ENCODE measurements at places on chromosomes 2 and 18. TPM values are rescaled to one million over a fixed set of nuclear protein-coding genes. Genes with fewer than 3 reads are reported as not detected.

Gene SLC9A4
- polyA plus RNA-seq: not detected

Gene CD226
- polyA plus RNA-seq: 39.2 TPM

Gene EN1
- polyA plus RNA-seq: not detected

- no peak overlapping the region for H3K4me3 ChIP-seq
- DNase-seq: no peak
- H3K27ac ChIP-seq: no peak overlapping the region
- no peaks in the 10 kb centered on the region for H3K36me3 ChIP-seq
- H3K27me3 ChIP-seq: peaks cover 5% of the 10 kb centered on the region
These were observed 2.9 kb upstream of the EML6 start for GRCh38 chr2:54720563-54720962.

- H3K4me3 ChIP-seq: no peak overlapping the region
- no peak overlapping the region for H3K27ac ChIP-seq
- H3K36me3 ChIP-seq: no peaks in the 10 kb centered on the region
- H3K27me3 ChIP-seq: no peaks in the 10 kb centered on the region
- DNase-seq: no peak
These were observed 72.9 kb downstream of the DCDC2C start for GRCh38 chr2:3776311-3776710.

GRCh38 chr18:45997700-45998151, 30.6 kb upstream of the EPG5 start:
- H3K4me3 ChIP-seq: peak overlapping the region; percentile 44
- no peak overlapping the region for H3K27ac ChIP-seq
- no peaks in the 10 kb centered on the region for H3K27me3 ChIP-seq
- no peak for DNase-seq
- peaks cover 38% of the 10 kb centered on the region for H3K4me1 ChIP-seq
- no peaks in the 10 kb centered on the region for H3K36me3 ChIP-seq

GRCh38 chr2:31080361-31080760, 57.9 kb downstream of the GALNT14 start:
- no peak overlapping the region for H3K4me3 ChIP-seq
- no peaks in the 10 kb centered on the region for H3K36me3 ChIP-seq
- H3K27me3 ChIP-seq: no peaks in the 10 kb centered on the region
- H3K4me1 ChIP-seq: no peaks in the 10 kb centered on the region
- DNase-seq: no peak

- no peak overlapping the region for H3K4me3 ChIP-seq
- no peaks in the 10 kb centered on the region for H3K4me1 ChIP-seq
- H3K27ac ChIP-seq: no peak overlapping the region
- DNase-seq: no peak
- no peaks in the 10 kb centered on the region for H3K27me3 ChIP-seq
These were observed 256.1 kb downstream of the LTBP1 start for GRCh38 chr2:33202641-33203522.

GRCh38 chr2:767440-767839, 90.2 kb upstream of the TMEM18 start:
- peaks cover 7% of the 10 kb centered on the region for H3K4me1 ChIP-seq
- no peak overlapping the region for H3K4me3 ChIP-seq
- no peak for DNase-seq
- no peaks in the 10 kb centered on the region for H3K36me3 ChIP-seq
- no peaks in the 10 kb centered on the region for H3K27me3 ChIP-seq
- H3K27ac ChIP-seq: no peak overlapping the region

- no peaks in the 10 kb centered on the region for H3K27me3 ChIP-seq
- no peak overlapping the region for H3K4me3 ChIP-seq
- DNase-seq: no peak
These were observed 16.3 kb downstream of the OTOF start for GRCh38 chr2:26461601-26462023.

DNA sequence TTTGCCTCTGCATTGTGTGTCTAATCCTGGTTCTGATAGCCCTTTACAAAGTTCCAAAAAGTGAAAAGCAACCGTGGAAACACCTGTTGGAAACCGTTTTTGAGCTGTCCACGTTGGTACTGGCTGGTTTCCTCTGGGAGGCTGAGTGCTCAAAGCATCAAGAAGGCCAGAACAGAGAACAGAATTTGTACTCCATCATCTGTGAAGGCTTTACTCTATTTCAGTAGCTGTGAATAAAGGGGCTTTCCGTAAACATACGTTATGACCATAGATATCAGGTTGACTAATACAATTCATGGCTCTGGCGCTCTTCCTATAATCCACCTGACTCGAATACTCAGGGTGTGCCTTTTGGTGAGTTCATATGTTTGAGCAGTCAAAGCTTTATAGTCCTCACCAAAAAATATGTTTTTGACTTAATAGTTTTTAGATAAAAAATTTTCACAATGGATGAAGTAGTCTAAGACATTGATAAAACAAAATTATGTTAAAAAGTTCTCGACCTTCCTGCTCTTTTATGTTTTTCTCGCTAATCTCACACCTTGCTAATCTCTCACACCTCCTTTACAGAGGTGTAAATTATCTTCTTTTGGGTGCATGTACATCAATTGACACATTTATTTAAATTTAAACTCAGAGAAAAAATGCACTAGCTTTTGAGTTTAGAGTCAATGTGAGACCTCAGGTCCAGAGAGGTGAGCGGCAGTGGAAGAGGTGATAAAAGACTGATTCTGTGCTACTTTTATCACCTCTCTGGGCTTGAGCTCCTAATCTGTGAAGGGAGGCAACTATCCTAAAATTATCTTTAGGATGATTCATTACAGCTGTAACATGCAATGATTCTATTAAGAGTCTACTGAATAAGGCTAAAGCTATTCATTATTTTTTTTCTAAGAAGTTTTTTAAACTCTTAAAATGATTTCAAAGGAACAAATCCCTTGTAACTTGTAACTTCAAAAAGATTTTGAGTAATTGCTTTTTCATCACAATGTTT, 65.3 kb downstream of the CXCR4 start:
- H3K4me3 ChIP-seq: no peak overlapping the region
- H3K36me3 ChIP-seq: no peaks in the 10 kb centered on the region
- H3K27ac ChIP-seq: no peak overlapping the region
- peaks cover 91% of the 10 kb centered on the region for H3K4me1 ChIP-seq
- no peaks in the 10 kb centered on the region for H3K27me3 ChIP-seq

DNA sequence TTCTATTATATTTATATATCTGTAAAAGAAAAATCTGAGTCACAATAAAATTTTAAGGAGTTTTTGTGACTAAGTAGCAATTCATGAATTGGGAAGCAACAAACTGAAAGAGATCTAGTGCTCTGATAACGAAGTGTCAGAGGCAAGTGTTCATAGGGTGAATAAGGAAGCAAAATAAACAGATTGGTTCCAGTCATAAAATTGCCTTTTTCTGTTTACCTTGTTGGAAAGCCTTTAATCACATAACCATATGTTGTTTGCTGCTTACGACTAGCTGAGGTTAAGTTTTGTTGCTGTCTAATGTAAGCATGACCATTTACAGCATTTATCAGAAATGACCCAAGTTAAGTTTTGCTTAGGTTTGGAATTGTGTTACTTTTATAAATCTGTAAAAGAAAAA, 358.9 kb downstream of the ARL6IP6 start:
- H3K27me3 ChIP-seq: no peaks in the 10 kb centered on the region
- no peaks in the 10 kb centered on the region for H3K36me3 ChIP-seq
- DNase-seq: no peak
- no peak overlapping the region for H3K27ac ChIP-seq
